ENCODE measurements at places on chromosomes 2 and 18. TPM values are rescaled to one million over a fixed set of nuclear protein-coding genes. Genes with fewer than 3 reads are reported as not detected.

Gene ITGAV
- 251 TPM for total RNA-seq

Gene EIPR1
- total RNA-seq: 50.3 TPM

Gene UGT1A5
- not detected for total RNA-seq

Gene EVX2
- not detected for total RNA-seq

Gene DSG1
- total RNA-seq: not detected

Gene CDH7
- under 0.01 TPM for total RNA-seq

Gene NT5DC4
- total RNA-seq: not detected

Gene ACSL3
- total RNA-seq: 137 TPM

Gene LYPD6B
- not detected for total RNA-seq

Gene TTN
- total RNA-seq: 1.3 TPM

Gene CYRIA
- 29.2 TPM for total RNA-seq

Gene POTEC
- not detected for total RNA-seq

Gene DHRS9
- total RNA-seq: 4.0 TPM

Gene VIT
- total RNA-seq: 0.76 TPM

Gene CXCR1
- not detected for total RNA-seq

Gene OR6B2
- not detected for total RNA-seq

Gene PAX8
- total RNA-seq: under 0.01 TPM

Gene KATNAL2
- total RNA-seq: 0.32 TPM

Gene PARD6G
- total RNA-seq: 0.97 TPM

Gene DUSP2
- 0.65 TPM for total RNA-seq

Gene CDH2
- total RNA-seq: 135 TPM

Gene REG3G
- not detected for total RNA-seq
